ENCODE measurements at places on chromosomes 13 and 19.

- peaks cover 18% of the 10 kb centered on the region for H3K4me1 ChIP-seq
- DNase-seq = no peak
These were observed 78.0 kb downstream of the KLF5 start for GRCh38 chr13:73136776-73137175.

GRCh38 chr13:110874508-110874960, 40.3 kb downstream of the ANKRD10 start:
- peaks cover 30% of the 10 kb centered on the region for H3K4me1 ChIP-seq
- no peaks in the 10 kb centered on the region for H3K36me3 ChIP-seq
- DNase-seq = peak; percentile 77
- H3K27ac ChIP-seq = peak overlapping the region; percentile 57

DNA sequence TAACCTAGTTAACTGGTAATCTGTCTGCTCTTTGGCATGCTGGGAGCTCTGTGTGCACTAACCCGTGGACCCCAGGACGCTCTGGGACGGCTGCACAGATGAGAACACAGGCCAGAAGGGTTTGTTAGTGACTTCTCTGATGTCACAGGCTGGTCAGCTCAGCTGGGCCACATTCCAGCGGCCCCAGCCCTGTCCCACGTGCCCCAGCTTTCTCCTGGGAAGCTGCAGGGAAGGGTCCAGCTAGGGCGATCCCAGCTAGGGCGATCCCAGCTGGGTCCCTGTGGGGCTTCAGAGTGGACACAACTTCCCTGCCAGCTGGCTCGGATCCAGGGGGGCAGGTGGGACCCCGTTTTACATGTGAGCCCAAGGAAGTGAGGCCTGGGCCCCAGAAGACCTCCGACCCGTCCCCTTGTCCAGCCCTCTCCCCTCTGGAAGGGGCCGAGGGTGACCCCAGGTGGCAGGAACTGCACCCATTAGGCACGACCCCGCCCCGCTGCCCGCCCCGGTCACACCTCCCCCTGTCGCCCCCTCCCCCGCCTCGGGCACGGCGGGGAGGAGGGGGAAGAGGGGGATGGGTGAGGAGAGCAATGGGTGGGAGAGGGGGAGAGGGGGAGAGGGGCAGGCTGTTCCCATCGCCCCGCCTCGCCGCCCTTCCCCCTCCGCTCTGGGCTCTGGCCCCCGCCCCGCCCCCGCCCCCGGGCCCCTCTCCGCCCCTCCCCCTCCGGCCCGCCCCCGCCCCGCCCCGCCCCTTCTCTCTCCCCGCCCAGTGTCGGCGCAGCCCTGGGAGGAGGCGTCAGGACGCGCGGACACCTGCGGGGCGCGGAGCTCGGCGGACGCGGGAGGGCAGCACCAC, 75.2 kb upstream of the MCF2L start:
- no peak overlapping the region for H3K27ac ChIP-seq
- peak; percentile 34 for DNase-seq
- H3K4me1 ChIP-seq = peaks cover 27% of the 10 kb centered on the region
- H3K27me3 ChIP-seq = peaks cover 27% of the 10 kb centered on the region
- H3K36me3 ChIP-seq = no peaks in the 10 kb centered on the region

DNA sequence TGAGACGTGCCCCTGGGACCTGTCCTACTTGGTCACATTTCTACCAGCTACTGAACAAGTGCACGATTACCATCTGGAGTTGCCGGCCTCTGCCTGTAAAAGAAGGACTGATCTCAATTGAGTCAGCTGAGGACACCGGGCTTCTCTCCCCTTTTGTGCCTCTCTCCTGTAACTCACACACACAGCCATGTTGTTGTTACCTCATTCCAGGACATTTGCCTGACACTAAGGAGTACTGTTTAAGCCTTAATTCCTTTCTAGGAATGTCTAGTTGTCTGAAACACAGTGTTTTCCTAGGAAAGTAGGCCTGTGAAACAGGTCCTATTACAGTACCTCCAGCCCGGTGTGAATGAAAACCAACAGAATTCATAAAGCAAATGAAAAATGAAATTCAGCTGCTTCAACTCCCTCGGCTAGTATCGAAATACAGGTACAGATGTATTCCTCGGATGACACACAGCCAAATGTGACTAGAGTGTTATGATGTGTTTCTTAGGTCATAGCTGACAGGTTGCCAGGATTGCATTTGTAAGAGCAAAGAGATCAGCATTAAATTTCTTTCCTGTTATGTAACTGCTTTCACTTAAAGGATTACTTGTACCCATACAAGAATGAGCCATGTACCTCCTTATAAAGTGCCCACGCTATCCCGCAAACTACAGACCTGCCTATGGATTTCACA, 152.0 kb upstream of the IRS2 start:
- no peaks in the 10 kb centered on the region for H3K27me3 ChIP-seq
- DNase-seq = no peak
- no peak overlapping the region for H3K27ac ChIP-seq
- no peaks in the 10 kb centered on the region for H3K36me3 ChIP-seq
- no peak overlapping the region for H3K4me3 ChIP-seq
- peaks cover 4% of the 10 kb centered on the region for H3K4me1 ChIP-seq

DNA sequence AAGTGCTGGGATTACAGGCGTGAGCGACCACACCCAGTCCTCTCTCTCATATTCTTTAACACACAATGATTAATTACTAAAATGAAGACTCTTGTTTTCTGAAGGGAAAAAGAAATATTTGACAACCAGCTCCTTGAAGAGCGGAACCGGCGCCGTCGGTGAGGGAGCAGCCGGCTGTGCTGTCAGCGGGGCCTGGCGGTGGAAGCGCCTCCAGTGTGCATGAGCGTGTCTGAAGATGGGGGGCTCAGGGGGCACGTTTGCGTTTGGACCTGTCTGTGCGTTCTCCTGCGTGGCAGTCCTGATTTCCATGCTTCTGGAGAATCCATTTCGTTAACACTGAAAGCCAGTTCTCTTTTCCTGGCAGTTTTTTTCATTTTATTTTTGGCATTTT, 7.3 kb upstream of the NDUFS7 start:
- H3K4me3 ChIP-seq = peak overlapping the region; percentile 34
- H3K36me3 ChIP-seq = no peaks in the 10 kb centered on the region
- no peak for DNase-seq
- no peak overlapping the region for H3K27ac ChIP-seq
- peaks cover 4% of the 10 kb centered on the region for H3K27me3 ChIP-seq

DNA sequence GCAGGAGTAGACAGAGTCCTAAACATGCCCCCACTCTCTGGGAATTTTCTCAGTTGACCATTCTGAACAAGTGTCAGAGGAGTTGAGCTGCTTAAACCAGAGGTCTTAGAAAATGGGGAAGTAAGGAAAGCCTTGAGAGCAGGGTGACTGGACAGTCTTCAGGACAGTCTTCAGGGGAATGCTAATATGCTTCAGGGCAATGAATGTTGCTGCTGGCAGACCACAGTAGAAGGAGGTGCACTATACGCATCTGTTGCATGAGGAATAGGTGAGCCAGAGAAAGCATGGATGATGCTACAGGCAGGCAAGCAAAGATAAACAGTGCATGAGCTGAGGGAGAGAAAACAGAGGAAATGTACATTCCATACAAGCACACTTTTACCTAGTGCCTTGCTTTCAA, 196.6 kb upstream of the GPR12 start:
- H3K4me1 ChIP-seq = no peaks in the 10 kb centered on the region
- H3K4me3 ChIP-seq = no peak overlapping the region
- H3K27me3 ChIP-seq = peaks cover 9% of the 10 kb centered on the region

GRCh38 chr13:38042771-38043170, 173.2 kb upstream of the TRPC4 start:
- peaks cover 5% of the 10 kb centered on the region for H3K36me3 ChIP-seq
- peaks cover 4% of the 10 kb centered on the region for H3K4me1 ChIP-seq
- no peak overlapping the region for H3K27ac ChIP-seq
- no peak overlapping the region for H3K4me3 ChIP-seq

DNA sequence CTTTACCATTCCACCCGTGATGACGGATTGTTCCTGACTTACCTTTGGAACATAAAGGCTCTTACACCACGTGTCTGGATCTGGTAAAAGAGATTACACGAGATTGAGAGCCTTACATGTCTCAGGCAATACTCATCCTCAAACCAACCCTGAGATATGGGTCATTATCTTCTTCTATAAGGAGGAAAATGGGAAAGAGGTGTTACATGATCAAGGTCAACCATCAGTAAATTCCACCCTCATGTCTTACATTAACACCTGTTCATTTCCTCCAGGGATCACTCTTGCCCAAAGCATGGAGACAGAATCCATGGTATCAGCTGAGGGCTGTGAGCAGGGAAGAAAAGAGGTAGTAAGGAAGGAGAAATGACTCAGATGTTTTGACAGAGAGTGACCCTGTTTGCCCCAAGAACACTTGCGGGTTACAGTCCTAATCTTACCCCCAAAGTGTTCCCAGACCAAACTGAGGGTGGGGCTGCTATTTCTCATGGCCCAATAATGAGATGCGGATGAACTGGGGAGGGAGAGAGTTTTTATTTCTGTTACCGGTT, 19.6 kb downstream of the LILRB4 start:
- H3K36me3 ChIP-seq = no peaks in the 10 kb centered on the region
- H3K4me1 ChIP-seq = no peaks in the 10 kb centered on the region
- H3K4me3 ChIP-seq = no peak overlapping the region
- no peak overlapping the region for H3K27ac ChIP-seq
- no peak for DNase-seq

- peaks cover 6% of the 10 kb centered on the region for H3K36me3 ChIP-seq
- H3K4me3 ChIP-seq = no peak overlapping the region
- H3K27ac ChIP-seq = peak overlapping the region; percentile 94
- no peaks in the 10 kb centered on the region for H3K27me3 ChIP-seq
These were observed 99.7 kb upstream of the MIR17HG start for GRCh38 chr13:91247768-91248167.

DNA sequence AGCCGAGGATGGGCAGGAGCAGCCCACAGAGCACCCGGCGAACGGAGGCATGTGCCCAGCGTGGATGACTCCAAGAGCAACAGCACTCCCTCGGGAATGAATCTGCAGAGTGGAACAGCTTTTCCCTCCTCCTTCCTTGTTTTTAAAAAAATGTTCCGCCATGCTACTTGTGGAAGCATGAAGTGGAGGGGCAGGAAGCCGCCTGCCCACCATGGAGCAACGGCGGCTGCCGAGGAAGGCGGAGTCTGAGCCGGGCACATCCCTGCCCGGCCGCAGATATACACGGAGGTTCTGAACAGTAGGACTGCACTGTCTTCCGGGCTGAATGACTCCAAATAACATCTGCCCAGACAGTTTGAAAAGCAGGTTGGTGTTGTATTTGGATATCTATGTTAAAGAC, 65.2 kb downstream of the SOX1 start:
- no peak overlapping the region for H3K27ac ChIP-seq
- DNase-seq = no peak
- H3K4me3 ChIP-seq = no peak overlapping the region
- H3K4me1 ChIP-seq = peaks cover 18% of the 10 kb centered on the region
- no peaks in the 10 kb centered on the region for H3K27me3 ChIP-seq

DNA sequence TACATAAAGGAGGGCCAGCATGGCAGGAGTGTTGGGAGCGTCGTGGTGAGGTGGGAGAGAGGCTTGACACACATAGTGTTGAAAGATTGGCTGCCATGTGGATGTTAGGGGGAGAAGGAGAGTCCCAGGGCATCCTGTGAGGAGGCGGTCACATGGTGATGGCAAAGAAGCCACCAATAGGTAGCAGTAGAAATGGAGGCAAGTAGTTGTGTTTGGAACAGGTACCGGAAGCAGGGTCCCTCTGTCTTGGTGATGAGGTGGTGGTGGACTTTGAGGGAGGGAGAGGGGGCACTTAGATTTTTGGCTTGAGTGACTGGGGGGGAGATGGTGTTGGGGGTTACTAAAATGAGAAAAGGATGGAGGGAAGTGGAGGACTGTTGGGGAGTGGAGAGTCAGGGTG, 193.2 kb upstream of the RNF113B start:
- peaks cover 44% of the 10 kb centered on the region for H3K4me1 ChIP-seq
- no peak for DNase-seq
- peaks cover 50% of the 10 kb centered on the region for H3K36me3 ChIP-seq
- no peak overlapping the region for H3K27ac ChIP-seq

- peaks cover 9% of the 10 kb centered on the region for H3K4me1 ChIP-seq
- no peaks in the 10 kb centered on the region for H3K27me3 ChIP-seq
- peaks cover 25% of the 10 kb centered on the region for H3K36me3 ChIP-seq
- H3K27ac ChIP-seq = no peak overlapping the region
These were observed 179.7 kb downstream of the ABCC4 start for GRCh38 chr13:95121516-95121915.

DNA sequence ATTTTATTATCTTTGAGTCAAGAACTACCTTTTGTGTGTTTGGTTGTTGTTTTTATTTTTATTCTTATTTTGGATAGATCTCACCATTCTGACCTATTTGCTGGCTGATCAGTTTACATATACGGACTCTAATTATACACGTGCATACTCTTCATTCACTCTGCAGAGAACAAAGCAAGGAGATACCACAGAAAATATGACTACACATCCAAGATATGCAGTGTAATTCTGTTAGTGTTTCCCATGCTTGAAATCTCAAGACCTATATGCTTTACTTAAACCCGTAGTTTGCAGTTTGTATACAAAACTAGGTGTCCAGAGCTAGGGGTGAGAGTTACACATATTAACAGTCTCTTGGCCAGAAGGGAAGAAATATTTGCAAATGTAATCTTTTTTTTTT, 205.5 kb downstream of the DCLK1 start:
- no peaks in the 10 kb centered on the region for H3K36me3 ChIP-seq
- no peaks in the 10 kb centered on the region for H3K27me3 ChIP-seq
- H3K4me3 ChIP-seq = no peak overlapping the region
- H3K27ac ChIP-seq = no peak overlapping the region
- H3K4me1 ChIP-seq = no peaks in the 10 kb centered on the region

- peaks cover under 1% of the 10 kb centered on the region for H3K36me3 ChIP-seq
- DNase-seq = no peak
- H3K4me1 ChIP-seq = peaks cover 20% of the 10 kb centered on the region
- no peaks in the 10 kb centered on the region for H3K27me3 ChIP-seq
These were observed 15.5 kb upstream of the ISYNA1 start for GRCh38 chr19:18453269-18454024.

DNA sequence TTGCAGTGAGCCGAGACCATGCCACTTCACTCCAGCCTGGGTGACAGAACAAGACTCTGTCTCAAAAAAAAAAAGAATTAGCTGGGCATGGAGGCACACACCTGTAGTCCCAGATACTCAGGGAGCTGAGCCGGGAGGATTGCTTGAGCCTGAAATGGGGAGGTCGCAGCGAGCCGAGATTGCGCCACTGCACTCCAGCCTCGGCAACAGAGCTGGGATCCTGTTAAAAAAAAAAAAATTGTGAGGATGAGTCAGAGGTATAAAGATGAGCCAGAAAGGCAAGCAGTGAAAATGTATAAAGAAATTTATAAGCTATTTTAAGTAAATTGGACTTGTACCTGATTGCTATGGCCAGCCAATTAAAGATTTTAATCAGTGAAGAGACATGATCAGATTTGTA, 21.1 kb downstream of the KBTBD6 start:
- no peak for DNase-seq
- H3K36me3 ChIP-seq = no peaks in the 10 kb centered on the region
- H3K27ac ChIP-seq = no peak overlapping the region
- H3K4me3 ChIP-seq = no peak overlapping the region
- no peaks in the 10 kb centered on the region for H3K4me1 ChIP-seq

GRCh38 chr19:35935911-35936737, at the start of gene LRFN3:
Gene LRFN3, plus strand, starts transcription at chr19:35936374. Its CDS starts 3,052 bp downstream, at chr19:35939426.
- peak within 1 kb of the TSS; percentile 57 for H3K27ac ChIP-seq
- peak; percentile 66 for DNase-seq
- peak within 1 kb of the TSS; percentile 83 for H3K4me3 ChIP-seq
- H3K36me3 ChIP-seq = peaks cover 6% of the 10 kb centered on the region
- no peaks in the 10 kb centered on the region for H3K27me3 ChIP-seq
